Testis (tissue), 5 donors: ENCODE measurements at places on chromosomes 1 and 21. TPM values are rescaled to one million over a fixed set of nuclear protein-coding genes. Genes with fewer than 3 reads are reported as not detected.

GRCh38 chr1:15064217-15064929, 89.2 kb upstream of the TMEM51 start:
- H3K4me1 ChIP-seq: peaks cover 22% of the 10 kb centered on the region
- no peak overlapping the region for H3K4me3 ChIP-seq
- H3K27ac ChIP-seq: no peak overlapping the region
- no peak for DNase-seq
- no peaks in the 10 kb centered on the region for H3K27me3 ChIP-seq

DNA sequence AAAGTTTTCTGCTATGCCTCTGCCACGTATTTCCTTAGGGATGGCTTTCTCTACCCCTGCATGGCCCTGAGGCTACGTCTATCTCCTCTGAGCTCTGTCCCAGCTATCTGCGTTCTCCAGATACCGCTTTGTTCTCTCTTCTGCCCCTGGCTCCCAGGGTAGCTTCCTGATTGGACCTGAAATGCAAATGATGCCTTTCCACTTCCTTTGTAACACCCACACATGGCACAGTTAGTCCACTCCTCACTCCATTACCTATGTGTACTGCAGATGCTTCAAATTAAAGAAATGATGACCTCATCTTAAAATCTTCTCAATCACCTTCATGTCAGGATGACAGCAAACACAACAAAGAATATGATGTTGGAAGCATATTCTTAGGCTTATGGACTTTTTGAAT, 138.6 kb upstream of the POGK start:
- H3K36me3 ChIP-seq: no peaks in the 10 kb centered on the region
- no peaks in the 10 kb centered on the region for H3K27me3 ChIP-seq
- DNase-seq: no peak
- no peak overlapping the region for H3K4me3 ChIP-seq

- H3K36me3 ChIP-seq: no peaks in the 10 kb centered on the region
- peaks cover 3% of the 10 kb centered on the region for H3K4me1 ChIP-seq
- no peak overlapping the region for H3K4me3 ChIP-seq
- H3K27ac ChIP-seq: no peak overlapping the region
- H3K27me3 ChIP-seq: no peaks in the 10 kb centered on the region
Measured at GRCh38 chr1:117685936-117686806, 80.3 kb downstream of the TENT5C start.

The SMPDL3B gene
- total RNA-seq: 2.1 TPM

The CD84 gene
- 6.4 TPM for total RNA-seq

The IGSF8 gene
- total RNA-seq: 104 TPM

The SHISAL2A gene
- total RNA-seq: 4.8 TPM
